Retina (tissue), 1 donor: ENCODE measurements at places on chromosomes 12 and 14.

- DNase-seq: no peak
Observed at GRCh38 chr12:113060336-113060960, 3.9 kb downstream of the DTX1 start.

DNA sequence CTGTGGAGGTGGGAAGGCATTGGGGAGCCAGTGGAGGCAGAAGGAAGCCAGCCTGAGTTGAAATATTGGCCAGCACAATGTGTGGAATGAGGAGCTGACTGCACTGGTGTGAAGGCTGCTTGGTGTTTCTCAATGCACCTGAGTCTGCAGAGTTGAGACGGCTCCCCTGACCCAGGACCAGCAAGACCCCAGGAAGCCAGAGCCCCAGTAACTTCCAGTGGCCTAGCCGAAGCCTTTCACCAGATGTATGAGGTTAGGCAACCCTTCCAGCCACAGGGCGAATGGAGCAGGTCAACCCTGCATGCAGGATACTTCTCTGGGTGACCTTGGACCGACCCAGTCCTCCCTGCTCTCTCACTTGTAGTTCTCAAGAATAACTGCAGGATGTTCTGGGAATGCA, 12.9 kb upstream of the KRT73 start:
- DNase-seq: no peak

- DNase-seq: peak; percentile 71
Observed at GRCh38 chr14:104724981-104725771, 1.1 kb downstream of the ADSS1 start.

- DNase-seq: no peak
Observed at GRCh38 chr14:22513066-22513812, 75.8 kb downstream of the DAD1 start.

GRCh38 chr14:51386983-51387735, 147.1 kb downstream of the TMX1 start:
- DNase-seq: no peak

DNA sequence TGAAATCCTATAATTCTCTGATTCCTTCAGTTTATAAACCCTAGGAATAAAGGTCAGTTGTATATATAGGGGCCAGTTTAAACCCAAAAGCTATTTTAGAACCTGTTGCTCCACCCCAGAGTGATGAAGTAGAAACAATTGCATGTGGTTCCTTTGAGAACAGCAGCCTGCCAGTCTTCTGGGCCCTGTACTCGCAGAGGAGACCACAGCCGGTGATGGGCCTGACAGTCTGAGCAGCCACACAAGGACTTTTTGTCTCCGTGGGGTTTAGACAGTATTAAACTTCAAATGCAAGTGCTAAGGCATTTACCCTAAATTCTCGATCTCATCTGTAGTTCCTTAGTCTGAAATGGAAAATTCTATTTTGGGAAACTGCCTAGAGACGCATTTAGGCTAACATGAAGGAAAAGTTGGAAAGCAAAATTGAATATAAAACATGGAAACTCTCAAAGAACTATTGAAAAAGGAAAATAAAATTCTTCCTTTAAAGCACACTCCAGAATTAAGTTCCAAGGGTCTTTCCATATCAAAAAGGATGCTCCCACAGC, 80.6 kb downstream of the PRICKLE1 start:
- no peak for DNase-seq

DNA sequence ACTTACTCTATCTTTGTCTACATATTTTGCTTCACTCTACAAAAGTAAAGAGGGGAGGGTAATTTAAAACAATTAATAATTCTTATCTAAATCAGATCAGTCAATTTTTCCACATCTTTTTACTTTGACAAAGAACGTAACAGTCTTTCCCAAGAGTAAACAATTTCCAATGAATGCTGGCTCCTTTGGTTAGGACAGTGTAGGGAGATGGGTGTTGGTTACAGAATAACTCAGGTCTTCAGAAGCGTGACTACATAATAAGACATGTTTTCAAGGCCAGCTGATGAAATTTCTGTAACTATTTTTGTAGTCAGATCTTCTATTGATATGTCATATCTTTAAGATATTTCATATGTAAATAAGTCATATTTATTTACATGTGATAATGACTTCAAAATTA, 183.0 kb upstream of the CAND1 start:
- DNase-seq: no peak

DNA sequence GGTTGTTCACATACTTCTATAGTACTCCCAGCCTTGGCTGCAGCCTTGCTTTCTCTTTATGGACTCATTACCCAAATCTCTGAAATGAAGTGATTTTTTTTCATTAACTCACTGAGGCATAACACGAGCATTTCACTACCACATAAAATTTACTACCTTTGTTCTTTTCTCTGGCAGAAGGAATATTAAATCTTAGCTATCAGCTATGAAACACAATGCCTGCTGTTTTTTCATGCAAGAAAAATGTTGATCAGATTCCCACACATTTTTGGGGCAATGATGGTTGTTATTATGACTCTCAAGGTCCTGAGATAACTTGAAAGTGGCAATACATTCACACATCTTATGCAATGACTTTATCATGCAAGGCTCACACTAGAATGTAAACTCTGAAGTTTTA, 225.3 kb upstream of the ATP2B1 start:
- DNase-seq: no peak

GRCh38 chr12:99386907-99387306, 260.6 kb upstream of the GARIN6 start:
- DNase-seq: no peak

GRCh38 chr12:94566345-94566744, 84.0 kb downstream of the TMCC3 start:
- no peak for DNase-seq

DNA sequence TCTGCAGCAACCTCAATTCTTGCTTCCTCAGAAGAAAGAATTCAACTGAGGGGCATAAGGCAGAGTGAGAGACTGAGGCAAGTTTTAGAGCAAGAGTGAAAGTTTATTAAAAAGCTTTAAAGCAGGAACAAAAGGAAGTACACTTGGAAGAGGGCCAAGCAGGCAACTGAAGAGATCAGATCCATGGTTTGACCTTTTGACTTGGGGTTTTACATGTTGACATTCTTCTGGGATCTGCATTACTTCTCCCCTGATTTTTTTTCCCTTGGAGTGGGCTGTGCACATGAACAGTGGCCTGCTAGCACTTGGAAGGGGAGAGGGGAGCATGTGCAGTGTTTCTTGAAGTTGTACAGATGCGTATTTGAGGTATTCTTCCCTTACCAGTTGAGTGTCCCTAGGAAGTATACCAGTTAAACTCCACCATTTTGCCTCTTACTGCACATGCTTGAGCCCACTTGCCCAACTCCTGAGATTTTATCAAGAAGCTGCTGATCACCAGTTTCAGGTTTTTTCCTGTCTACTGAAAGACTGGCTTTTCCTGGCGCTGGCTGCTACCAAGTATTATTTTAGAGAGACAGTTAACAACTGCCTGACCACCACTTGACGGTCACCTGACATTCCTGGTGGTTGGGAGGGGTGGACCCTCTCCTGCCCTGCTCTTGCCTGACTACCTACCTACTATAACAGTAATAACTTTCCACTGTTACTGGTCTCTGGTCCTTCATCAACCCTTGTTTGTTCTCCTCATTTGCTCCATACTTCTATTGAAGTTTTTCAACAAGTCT, 26.0 kb upstream of the TMTC2 start:
- DNase-seq: no peak

DNA sequence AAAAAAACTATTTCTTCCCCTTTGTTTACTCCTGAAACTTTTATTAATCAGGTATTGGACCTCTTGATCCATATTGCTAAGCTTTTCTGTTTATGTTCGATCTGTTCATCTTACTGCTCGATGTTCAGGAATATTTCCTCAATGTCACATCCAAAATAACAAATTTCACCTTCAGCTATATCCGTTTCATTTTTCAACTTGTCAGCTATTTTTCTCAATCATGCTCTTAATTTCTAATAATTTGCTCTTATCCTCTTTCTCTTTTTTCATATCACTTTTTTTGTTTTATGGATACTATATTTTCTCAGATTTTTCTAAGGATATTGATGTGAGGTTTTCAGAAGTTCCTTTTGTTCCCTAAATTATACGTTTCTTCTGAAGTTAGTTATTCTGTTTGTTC, 29.8 kb downstream of the SLC38A4 start:
- DNase-seq: no peak

DNA sequence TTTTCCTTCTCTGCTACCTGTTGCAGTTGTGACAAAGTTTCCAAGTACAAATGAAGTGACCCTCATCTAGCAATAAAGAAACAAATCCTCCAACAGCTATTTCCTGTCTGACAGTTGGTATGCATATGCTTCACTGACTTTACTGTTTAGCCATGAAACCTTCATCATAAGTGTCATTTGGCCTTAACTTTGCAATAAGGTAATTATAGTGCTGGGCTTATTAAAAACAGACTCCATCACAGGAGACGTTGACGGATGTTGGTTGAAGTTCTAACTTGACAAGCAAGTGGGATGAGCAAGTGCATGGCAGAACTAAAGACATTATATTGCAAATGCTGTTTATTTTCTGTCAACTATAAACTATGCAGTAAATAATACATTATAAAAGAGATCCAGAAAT, 425.2 kb downstream of the RPS29 start:
- no peak for DNase-seq

DNA sequence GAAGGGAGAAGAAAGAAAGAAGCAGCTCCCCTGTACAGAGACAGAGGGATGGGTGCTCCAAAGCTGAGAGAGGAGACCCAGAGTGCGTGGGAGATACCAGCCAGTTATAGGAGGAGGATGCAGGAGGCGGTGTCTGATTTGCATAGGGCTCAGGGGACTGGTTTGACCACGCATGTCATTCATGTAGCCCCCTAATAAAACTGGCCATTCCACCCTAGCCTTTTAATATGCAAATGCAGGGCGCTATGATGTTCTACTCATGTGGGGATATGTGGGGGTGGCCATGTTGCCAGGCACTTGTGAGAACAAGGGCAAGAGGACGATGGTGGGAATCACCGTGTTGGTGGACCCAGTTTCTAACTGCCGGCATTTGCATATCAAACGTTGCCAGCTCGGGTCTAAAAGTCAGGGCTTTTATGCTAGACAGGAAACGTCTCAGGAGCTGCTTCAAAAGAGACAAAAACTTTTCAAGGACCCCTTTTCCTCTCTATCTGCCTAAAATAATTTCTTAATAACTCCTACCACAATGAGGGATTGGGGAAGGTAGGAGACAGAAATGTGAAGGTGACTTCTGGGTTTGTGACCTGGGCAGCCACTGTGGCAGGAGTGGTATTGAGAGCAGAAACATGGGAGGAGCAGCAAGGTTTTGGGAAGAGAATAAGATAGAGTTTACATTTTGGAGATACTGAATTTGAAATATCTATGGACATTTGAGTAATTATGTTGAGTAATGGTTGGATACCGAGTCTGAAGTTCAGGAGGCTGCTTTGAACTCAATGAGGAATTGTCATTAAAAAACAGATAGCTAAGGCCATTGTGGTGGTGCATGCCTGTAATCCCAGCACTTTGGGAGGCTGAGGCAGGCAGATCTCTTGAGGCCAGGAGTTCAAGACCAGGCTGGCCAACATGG, 2.2 kb upstream of the ATXN3 start:
- no peak for DNase-seq

- DNase-seq: no peak
Observed at GRCh38 chr14:99896361-99896760, 103.1 kb downstream of the EML1 start.

DNA sequence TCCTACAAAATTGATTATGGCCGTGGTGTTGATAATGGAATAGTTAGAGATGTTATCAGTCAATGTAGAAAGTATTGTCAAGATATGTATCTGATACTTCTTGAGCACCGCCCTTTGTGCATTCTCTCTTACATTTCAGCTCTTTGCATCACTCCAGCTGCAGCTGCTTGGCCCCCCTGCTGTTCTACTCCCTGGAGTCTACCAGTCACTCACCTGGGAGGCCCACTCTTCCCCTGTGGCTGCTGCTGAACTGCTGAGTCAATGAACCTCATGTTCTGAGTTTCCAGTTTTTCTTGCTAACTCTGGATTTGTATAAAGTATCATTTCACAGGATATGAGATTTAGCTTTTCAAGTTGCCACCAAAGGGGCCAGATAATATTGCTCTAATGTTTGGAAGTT, 312.8 kb upstream of the SLC16A7 start:
- DNase-seq: no peak

DNA sequence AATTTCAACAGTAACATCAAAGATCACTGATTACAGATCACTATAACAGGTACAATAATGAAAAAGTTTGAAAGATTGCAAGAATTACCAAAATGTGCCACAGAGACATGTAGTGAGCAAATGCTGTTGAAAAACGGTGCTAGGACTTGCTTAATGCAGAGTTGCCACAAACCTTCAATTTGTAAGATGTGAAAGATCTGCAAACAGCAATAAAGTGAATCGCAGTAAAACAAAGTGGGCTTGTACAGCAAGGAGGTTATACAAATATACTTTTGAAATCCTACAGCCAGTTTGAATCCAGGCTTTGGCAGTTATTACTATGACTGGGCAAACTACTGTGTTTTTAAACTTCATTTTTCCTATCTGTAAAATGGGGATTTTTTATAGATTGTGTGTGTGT, 1.0 kb upstream of the PLEKHA5 start:
- DNase-seq: peak; percentile 17

GRCh38 chr12:91818227-91819131, 327.2 kb downstream of the BTG1 start:
- peak; percentile 24 for DNase-seq

DNA sequence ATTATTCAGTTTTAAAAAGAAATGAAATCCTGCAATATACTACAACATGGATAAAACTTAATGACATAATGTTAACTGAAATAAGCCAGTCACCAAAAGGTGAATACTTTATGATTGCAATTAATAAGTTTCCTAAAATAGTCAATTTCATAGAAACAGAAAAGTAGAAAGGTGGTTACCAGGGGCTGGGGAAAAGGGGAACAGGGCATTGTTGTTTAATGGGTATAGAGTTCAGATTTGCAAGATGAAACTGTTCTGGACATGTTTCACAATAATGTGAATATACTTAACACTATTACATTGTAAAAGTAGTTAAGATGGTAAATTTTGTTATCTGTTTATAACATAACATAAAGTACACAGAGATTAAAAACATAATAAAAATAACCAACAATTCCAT, 550.9 kb downstream of the CCER1 start:
- no peak for DNase-seq

- no peak for DNase-seq
Observed at GRCh38 chr12:124087266-124088051, 114.4 kb downstream of the ZNF664 start.

DNA sequence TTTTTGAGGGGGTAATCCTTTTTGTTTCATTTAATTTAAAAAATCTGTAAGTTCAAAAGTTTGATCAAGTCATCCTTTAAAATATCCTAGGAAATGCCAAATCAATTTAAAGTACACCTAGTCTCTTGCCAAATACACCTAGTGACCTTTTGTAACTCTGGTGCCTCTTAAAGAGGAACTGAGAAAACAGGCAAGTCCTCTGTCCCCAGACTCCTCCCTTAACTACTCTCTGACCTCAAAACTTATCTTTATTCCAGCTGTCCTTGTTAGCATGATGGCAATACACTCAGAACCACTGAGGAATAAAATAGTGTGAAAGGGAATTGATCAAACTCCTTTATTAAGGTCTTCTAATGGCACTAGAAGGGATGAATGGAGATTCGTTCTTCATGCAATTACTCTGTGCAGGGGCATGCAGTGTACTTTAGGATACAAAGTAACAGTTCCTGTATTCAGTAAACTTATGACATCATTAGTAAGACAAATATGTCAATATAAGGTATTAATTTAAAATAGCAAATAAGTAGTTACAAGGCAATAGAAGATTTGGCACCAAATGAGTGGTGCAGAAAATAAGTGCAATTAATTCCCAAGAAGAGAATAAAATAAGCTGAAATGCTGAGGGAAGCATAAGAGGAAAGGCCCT, 3.3 kb downstream of the FAR2 start:
- DNase-seq: no peak

GRCh38 chr14:97416550-97416949, 619.4 kb downstream of the VRK1 start:
- DNase-seq: no peak
